ENCODE measurements at places on chromosomes 12 and 14.

GRCh38 chr14:77709412-77709811 lies 1.5 kb downstream of the SLIRP start:
- no peak for DNase-seq

GRCh38 chr14:96086574-96087077 lies 47.5 kb downstream of the C14orf132 start:
- DNase-seq = no peak

DNA sequence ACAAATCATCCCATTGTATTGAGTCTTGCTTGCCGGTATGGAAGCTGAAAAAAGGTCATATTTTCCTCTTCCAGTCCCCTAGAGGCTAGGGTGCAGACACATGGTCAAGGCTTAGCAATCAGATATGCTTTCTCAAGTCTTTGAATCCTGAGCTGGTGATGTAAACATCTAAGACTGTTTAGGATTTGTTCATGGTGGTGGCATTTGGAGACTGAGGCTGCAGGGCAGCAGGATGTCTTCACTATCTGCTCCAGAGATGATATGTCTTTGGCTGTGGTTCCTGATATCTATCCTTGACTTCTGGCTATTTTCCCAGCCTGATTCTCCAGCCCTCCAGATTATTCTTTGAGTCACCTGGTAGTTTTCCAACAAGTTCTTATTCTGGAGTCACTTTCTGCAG lies 50.5 kb upstream of the DACT1 start:
- no peak for DNase-seq

DNA sequence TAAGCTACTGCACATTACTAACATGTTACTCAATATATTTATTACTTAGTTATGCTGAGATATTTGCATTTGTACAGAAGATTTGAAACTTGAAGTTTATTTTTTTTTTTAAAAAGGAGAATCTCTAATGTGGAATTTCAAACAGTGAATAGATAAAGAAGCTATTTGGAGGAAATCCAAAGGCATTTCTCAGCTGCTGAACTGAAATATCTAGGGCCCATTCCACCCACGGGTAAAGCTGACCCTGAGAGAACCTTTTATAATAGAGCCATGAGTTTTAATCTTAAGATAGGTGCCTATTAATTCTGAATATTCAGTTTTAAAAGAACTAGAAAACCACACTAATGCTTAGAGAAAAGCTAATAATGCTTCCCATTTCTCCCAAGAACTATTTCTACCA lies 225.4 kb upstream of the CAND1 start:
- no peak for DNase-seq

DNA sequence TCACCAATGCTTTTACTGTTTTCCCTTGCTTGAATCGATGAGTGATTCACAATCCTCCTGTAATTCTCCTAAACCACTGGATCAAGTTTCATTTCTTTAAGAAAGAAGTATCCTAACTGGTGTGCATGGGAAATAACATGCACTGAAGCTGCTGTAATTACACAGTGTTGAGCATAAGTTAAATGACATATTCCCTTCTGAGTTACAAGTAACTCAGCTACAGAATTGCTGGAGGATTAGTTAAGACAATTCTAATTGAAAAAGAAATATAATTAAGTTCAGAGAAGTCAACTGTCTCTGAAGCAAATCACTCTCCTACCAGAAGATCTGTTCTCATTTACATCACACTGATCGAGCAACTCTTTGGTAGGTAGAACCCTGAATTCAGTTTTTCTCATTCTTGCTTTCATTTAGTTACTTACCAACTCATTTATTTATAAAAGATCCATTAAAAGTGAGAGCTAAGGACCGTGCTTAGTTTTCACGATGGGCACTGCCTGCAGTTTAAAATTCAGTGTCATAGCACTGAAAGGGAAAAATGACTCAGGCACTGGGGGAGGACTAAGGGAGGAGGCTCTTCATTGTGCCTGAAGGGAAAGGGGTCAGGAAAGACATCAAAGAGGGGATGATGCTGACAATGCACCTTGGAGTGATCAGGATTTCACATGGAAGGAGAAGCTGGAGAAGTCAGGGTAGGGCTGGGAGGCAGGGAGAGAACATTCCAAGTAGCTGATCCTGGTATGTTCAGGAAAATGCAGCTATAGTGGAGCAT lies 327.2 kb downstream of the EMP1 start:
- no peak for DNase-seq

DNA sequence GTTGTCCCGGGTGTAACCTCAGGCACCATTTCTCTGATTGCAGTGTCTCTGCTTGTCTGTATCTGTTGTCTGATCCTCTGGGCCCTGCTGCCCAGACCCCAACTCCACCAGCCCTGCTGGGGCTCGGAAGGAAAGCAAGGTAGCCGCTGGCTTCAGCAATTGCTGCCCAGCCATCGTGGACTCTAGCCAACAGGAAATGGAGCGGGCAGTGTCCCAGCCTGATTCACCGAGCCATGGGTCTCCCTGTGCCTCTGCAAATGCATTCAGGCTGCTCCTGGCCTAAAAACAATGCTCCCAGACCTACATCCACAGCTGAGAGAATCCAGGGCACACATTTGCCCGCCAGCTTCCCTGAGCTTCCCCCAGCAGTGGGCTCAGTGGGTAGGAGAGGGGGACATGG lies 9.2 kb downstream of the TUNAR start:
- no peak for DNase-seq

GRCh38 chr12:75533239-75533638 lies 21.8 kb upstream of the KRR1 start:
- no peak for DNase-seq

GRCh38 chr12:53866727-53867126 lies 71.9 kb upstream of the HOXC13 start:
- DNase-seq = no peak

DNA sequence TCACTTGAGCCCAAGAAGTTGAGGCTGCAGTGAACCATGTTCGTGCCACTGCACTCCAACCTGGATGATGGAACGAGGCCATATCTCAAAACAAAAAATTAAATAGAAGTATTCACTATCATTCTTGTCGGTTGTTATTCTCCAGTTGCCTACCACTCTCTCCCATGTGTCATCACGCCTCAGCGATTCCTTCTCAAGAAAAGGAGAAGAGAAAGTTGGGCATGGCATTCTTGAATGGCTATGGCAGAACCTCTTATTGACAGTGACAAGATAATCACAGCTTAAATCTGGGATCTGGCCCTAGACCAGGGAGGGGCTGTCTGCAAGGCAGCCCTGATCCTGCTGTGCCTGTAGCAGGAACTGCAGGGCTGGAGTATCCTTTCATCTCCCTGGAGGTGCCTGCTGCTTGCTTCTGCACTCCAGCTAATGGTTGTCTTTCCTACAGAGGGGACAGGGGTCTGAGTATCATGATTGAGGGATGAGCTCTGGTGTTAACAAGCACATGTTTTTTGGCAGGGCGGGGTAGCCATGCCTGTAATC lies 12.8 kb upstream of the MLEC start:
- DNase-seq = no peak

GRCh38 chr12:12099102-12099501 lies 28.4 kb downstream of the BCL2L14 start:
- no peak for DNase-seq

DNA sequence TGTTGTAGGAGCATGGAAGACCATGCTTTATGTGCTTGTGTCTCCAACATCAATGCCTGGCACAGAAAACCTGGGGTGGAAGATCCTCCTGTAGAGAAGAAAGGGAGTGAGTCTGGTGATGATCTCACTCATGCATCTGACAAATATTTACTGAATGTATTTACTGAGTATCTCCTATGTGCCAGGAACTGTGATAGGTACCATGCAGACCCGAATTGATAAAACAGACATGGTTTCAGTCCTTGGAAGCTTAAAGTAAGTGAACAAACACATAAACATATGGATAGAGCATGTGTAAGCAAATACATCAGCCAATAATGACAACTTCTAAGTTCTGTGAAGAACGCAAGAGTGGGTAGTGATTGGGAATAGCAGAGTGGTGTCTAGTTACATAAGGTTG lies 117.0 kb upstream of the CCDC198 start:
- no peak for DNase-seq

DNA sequence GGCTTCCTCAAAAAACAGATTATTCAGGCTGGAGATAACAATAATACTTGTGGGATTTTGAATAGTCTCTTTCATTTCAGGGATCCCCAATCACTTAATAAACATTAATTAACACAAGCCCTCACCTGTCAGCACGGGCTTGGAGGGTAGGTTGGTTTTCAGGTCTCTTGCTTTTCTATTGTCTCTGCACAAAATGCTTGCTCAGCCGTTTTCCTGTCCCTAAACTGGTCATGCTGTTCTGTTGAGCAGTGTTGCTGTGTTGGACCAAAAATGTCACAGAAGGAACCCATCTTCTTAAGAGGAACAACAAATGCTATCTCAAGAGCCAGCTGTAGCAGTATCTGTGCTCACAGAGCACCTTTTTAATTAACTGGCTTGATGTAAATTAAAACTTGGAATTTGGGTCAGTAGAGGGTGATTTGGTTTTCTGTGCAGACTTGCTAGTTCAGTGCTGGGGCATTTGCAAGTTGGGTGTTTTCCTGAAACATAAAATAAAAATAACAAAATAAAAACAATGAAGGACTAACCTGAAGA lies 231.8 kb upstream of the CRY1 start:
- DNase-seq = peak; percentile 92

DNA sequence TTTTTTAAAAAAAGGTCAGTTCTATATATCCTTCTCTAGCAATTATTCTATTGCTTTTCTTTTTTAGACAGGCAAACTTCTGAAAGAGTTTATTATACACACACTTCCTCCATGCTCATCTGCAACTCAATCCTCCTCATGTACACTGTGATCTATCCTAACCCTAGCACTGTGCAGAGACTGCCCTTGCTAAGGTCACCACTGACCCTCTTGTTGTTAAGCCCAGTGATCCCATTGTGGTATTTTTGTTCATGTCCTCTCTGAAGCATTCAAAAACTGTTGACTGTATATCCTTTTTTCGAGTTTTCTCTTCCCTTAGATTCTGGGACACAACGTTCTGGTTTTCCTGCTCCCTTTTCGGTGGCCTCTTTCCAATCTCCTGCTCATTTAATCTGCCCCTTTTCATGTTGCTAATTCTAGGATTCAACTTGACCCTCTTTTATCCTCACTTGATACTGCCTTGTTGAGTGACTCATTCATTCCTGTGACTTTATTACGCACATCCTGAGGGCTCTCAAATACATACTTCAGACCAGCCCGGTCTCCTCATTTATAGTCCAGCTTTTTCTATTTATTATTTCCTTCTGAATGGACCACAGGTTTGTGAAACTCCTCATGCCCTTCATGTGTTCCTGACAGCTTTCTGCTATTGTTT lies 53.9 kb upstream of the PTPRB start:
- no peak for DNase-seq

DNA sequence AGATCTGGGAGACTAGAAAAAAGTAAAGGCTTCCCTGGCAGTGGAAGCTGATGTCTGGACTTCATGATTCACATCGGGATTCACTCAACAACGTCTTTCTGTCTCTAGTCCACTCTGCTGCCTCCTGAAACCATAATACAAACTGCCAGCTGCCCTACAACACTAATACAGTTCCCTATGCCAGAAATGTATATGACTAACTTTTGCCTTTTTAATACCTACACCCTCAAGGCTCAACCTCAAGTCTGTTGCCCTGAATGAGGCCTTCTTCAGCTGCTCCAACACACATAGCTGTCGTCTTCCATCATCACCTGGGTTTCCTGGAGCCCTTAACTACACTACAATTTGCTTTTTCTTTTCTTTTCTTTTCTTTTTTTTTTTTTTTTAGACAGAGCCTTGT lies 182.7 kb upstream of the BCL2L14 start:
- no peak for DNase-seq

DNA sequence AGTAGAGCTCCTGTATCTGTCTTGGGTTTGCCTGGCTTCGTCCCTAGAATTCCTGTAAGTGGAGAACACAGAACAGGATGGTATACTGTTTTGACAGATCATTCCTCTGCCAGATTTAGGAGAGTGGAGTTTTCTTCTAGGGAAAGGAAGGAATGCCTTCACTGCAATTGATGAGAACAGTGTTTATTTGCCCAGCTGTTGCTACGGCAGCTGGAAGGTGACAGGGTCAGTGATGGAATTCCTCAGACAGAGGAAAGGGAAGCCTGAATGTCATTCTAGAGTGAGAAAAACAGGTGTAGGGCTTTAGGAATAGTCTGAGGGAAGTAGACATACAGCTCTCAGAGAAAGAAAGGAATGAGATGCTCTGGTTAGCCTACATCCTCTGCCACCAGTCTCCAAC lies 11.7 kb downstream of the CSRNP2 start:
- no peak for DNase-seq

- peak; percentile 95 for DNase-seq
These were observed at the start of gene KCNH3 for GRCh38 chr12:49538510-49539403. Gene KCNH3, plus strand, starts transcription at chr12:49539030. Its CDS starts 387 bp downstream, at chr12:49539417.

- DNase-seq = no peak
These were observed 2.9 kb upstream of the PTHLH start for GRCh38 chr12:27975222-27976136.

GRCh38 chr12:102454808-102455760 lies 25.3 kb downstream of the IGF1 start:
- DNase-seq = no peak

GRCh38 chr14:50791201-50791600 lies 39.8 kb downstream of the NIN start:
- DNase-seq = no peak

GRCh38 chr14:37048666-37049071 lies 123.7 kb downstream of the SLC25A21 start:
- DNase-seq = no peak

DNA sequence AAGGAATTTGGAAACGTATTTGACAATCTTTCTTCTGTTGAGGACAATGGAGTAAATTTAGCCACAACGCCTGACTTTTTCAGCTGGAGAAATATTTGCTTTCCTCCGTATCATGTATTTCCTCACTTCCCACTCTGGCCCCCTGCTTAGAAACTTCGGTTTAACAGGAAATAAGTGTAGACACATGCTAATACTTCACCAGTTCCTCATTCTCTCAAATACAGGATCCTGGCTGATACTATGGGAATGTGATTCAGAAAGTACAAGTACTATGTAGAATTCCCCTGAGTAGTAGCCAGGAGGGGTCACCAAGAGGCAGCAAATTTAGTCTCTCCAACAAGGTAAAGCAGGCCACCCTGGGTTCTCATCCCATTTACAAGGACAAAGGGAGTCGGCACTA lies 58.0 kb downstream of the FAR2 start:
- DNase-seq = no peak

DNA sequence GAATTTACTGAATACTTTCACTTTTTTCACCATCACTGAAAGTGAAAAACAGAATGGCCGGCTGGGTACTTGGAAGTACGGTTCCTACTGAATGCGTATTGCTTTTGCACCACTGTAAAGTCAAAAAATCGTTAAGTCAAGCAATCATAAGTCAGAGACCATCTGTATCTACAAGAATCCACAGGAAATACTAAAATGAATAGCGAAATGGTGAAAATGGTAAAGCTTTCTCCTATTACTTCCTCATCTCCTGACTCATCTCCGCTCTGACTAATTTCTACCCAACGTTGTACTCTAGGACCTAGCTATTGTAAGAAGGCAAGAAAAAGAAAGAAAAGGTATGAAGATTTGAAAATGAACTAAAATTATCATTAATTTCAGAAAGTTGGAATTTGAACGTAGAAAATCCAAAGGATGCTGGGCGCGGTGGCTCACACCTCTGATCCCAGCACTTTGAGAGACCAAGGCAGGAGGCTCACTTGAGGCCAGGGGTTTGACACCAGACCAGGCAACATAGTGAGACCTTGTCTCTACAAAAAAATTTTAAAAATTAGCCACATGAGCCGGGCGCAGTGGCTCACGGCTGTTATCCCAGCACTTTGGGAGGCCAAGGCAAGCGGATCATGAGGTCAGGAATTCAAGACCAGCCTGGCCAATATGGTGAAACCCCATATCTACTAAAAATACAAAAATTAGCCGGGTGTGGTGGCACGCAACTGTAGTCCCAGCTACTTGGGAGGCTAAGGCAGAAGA lies 5.3 kb upstream of the CDCA4 start:
- DNase-seq = no peak

GRCh38 chr12:93638095-93638494 lies 39.1 kb upstream of the CRADD start:
- no peak for DNase-seq
